Naive thymus-derived CD8-positive, alpha-beta T cell (primary cell): ENCODE measurements at places on chromosomes 13 and 19.

- peaks cover 74% of the 10 kb centered on the region for H3K36me3 ChIP-seq
- DNase-seq = no peak
- H3K4me3 ChIP-seq = no peak overlapping the region
- H3K4me1 ChIP-seq = no peaks in the 10 kb centered on the region
- no peaks in the 10 kb centered on the region for H3K27me3 ChIP-seq
These were observed 12.9 kb upstream of the CCDC169 start for GRCh38 chr13:36310417-36311108.

GRCh38 chr13:67377919-67378318, 147.8 kb upstream of the PCDH9 start:
- H3K27ac ChIP-seq = no peak overlapping the region
- H3K27me3 ChIP-seq = no peaks in the 10 kb centered on the region
- H3K4me3 ChIP-seq = no peak overlapping the region
- H3K36me3 ChIP-seq = peaks cover 2% of the 10 kb centered on the region

- H3K36me3 ChIP-seq = no peaks in the 10 kb centered on the region
- peak; percentile 70 for DNase-seq
- peak overlapping the region; percentile 75 for H3K27ac ChIP-seq
- peak overlapping the region; percentile 75 for H3K4me3 ChIP-seq
These were observed 9.3 kb upstream of the RANBP3 start for GRCh38 chr19:5987077-5987818.

GRCh38 chr13:60329221-60329923, 67.6 kb upstream of the TDRD3 start:
- no peak overlapping the region for H3K4me3 ChIP-seq
- no peak overlapping the region for H3K27ac ChIP-seq
- no peaks in the 10 kb centered on the region for H3K27me3 ChIP-seq

- H3K27ac ChIP-seq = no peak overlapping the region
- no peaks in the 10 kb centered on the region for H3K36me3 ChIP-seq
- peaks cover 6% of the 10 kb centered on the region for H3K4me1 ChIP-seq
- no peak overlapping the region for H3K4me3 ChIP-seq
These were observed 93.4 kb upstream of the CACNA1A start for GRCh38 chr19:13599681-13600080.

DNA sequence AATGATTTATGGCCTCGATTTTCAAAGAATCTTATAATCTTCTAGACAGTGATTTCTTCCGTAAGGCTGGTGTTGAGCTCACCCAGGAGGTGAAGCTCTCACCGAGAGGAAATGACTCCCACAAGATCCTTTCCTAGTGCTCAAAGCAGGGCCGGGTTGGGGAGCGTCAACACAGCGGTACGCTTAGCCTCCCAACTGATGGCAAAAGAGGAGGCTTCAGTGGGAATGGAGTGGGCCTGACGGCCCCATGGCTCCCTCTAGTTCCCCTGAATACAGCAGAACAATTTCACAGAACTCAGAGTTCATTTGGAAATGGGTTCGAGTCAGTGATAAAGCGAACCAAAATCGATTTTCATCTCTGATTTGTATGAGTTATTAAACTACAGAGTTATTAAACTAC, 449.5 kb downstream of the KLF12 start:
- no peaks in the 10 kb centered on the region for H3K27me3 ChIP-seq
- H3K4me1 ChIP-seq = peaks cover 2% of the 10 kb centered on the region
- H3K4me3 ChIP-seq = no peak overlapping the region
- DNase-seq = no peak
- H3K36me3 ChIP-seq = peaks cover 45% of the 10 kb centered on the region
- no peak overlapping the region for H3K27ac ChIP-seq

DNA sequence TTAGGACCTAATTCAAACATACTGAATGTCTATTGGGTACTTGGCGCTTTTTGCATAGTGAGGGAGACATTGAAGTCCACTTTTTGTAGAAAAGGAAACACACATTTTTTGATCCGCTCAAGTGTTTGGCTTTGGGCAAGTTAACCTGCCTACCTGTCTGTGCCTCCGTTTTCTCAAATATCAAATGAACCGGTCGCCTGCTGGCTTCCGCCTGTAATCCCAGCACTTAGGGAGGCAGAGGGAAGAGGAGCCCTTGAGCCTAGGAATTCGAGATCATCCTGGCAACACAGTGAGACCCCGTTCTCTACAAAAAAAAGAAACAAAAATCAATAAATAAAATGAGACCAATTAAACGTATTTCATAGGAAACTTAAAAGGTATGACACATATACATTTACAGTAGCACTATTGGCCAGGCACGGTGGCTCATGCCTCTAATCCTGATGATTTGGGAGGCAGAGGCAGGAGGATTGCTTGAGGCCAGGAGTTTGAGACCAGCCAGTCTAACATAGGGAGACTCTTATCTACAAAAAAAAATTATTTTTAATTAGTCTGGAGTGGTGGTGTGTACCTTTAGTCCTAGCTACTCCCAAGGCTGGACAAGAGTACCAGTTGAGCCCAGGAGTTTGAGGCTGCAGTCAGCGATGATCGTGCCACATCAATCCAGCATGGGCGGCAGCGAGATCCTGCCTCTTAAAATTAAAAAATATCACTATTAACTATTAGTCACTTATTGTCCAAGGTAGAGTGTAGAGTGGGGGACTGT, 1.3 kb downstream of the RAD23A start:
- H3K4me3 ChIP-seq = peak overlapping the region; percentile 99
- peak overlapping the region; percentile 99 for H3K27ac ChIP-seq
- no peak for DNase-seq
- peaks cover 75% of the 10 kb centered on the region for H3K36me3 ChIP-seq

GRCh38 chr19:56721714-56722113, 50.2 kb upstream of the ZNF835 start:
- H3K27ac ChIP-seq = no peak overlapping the region
- no peak for DNase-seq
- H3K4me3 ChIP-seq = no peak overlapping the region

- H3K27me3 ChIP-seq = no peaks in the 10 kb centered on the region
- H3K36me3 ChIP-seq = no peaks in the 10 kb centered on the region
- H3K4me1 ChIP-seq = peaks cover 11% of the 10 kb centered on the region
- no peak overlapping the region for H3K27ac ChIP-seq
- no peak overlapping the region for H3K4me3 ChIP-seq
These were observed 2.4 kb downstream of the ATP8B3 start for GRCh38 chr19:1809678-1810077.

- H3K4me3 ChIP-seq = peak overlapping the region; percentile 81
- H3K27ac ChIP-seq = peak overlapping the region; percentile 78
- peaks cover 5% of the 10 kb centered on the region for H3K36me3 ChIP-seq
- peaks cover 79% of the 10 kb centered on the region for H3K4me1 ChIP-seq
- no peak for DNase-seq
These were observed 63.7 kb downstream of the KLF12 start for GRCh38 chr13:74070513-74070912.

DNA sequence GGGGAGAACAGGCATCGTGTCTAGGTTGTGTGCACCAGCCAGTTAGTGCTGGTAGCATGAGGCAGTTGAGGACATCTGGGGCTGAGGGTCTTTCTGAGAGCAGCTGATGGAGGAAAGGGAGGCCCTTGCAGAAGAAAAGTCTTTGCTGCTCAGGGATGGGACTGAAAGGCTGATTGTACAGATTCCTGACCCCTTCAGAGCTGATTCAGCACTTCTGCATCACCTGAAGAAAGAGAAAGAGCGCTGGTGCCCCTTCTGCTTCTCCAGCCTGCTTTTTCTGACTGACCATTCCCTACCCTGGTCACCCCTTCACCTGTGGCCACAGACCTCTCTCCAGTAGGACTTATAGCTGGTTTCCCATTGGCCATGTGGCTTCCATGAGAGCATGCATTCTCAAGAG, 476.2 kb downstream of the TSHZ3 start:
- H3K27me3 ChIP-seq = peaks cover 11% of the 10 kb centered on the region
- H3K4me1 ChIP-seq = no peaks in the 10 kb centered on the region
- H3K27ac ChIP-seq = no peak overlapping the region
- H3K4me3 ChIP-seq = no peak overlapping the region

DNA sequence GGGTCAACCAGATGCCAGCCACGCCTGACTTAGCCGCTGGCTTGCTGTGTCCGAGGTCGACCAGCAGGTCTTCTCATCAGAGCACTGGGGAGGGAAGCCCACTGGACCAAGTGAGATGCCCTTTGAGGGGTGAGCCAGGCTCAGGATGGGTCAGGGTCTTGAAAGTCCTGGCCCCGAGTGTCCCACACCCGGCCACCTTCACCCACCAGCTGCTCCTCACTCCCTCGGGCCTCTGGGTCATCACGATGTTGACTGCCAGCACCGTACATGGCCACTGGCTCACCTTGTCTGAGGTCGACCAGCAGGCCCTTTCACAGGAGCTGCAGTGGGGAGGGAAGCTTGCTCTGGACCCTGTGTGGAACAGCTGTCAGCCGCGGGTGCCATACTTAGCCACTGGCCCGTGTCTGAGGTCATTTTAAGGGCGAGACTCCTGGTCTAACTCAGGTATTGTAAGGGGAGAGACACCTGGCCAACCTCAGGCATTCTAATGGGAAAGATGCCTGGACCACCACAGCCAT, 1361.3 kb downstream of the UQCRFS1 start:
- H3K4me1 ChIP-seq = no peaks in the 10 kb centered on the region
- no peak overlapping the region for H3K27ac ChIP-seq
- H3K4me3 ChIP-seq = no peak overlapping the region
- H3K27me3 ChIP-seq = no peaks in the 10 kb centered on the region
- DNase-seq = no peak

DNA sequence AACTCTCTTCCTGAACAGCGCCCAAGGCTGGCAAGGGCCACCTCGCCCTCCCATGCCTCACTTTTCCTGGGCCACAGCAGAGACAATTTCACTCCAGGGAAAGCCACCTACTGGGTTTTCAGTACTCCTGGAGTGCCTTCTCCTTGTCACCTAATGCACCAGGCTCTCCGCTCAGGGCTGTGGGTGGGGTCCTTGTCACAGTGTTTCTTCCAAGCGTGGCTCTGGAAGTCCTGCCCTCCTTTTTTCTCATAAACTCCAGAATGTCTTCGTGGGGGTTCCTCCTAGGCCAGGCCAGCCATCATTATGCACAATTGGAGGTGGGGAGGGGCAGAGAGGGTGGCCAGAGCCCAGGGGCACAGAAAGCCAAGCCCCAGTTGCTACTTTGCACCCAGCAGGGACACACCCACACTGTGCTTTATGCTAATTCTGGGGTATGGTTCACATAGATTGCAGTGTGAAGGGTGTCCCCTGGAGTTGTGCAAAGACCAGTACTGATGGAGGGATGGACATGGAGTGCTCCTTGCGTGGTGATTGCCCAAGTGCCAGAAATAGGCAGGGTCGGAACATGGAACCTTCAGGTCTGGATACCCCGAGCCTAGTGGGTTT, 78.8 kb downstream of the CHST8 start:
- peaks cover 24% of the 10 kb centered on the region for H3K27me3 ChIP-seq
- no peak overlapping the region for H3K4me3 ChIP-seq
- no peak overlapping the region for H3K27ac ChIP-seq
- no peak for DNase-seq

- peaks cover 12% of the 10 kb centered on the region for H3K4me1 ChIP-seq
- H3K36me3 ChIP-seq = no peaks in the 10 kb centered on the region
- H3K27ac ChIP-seq = no peak overlapping the region
- no peak overlapping the region for H3K4me3 ChIP-seq
- H3K27me3 ChIP-seq = no peaks in the 10 kb centered on the region
These were observed 58.7 kb downstream of the TUBGCP3 start for GRCh38 chr13:112529216-112529615.

DNA sequence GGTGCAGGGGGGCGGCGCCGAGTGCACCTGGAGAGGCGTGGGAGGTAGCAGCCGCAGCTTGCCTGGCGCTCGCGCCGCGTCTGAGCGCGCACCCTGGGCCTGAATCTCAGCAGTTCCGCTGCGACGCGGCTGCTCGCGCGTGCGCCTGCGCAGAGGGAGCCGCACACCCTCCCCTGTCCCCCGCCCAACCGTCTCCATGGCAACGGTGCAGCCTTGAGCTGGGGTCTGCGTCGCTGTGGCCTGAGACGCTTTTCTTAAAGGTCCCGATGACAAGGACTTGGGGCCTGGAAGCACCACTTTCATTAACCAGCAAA, at the start of gene PNMA8B:
PNMA8B (minus strand) TSS at position 82 of the 314 bp plus-strand sequence. CDS start 402 bp downstream, outside the sequence.
- no peak within 1 kb of the TSS for H3K27ac ChIP-seq
- DNase-seq = no peak
- peak within 1 kb of the TSS; percentile 84 for H3K4me3 ChIP-seq
- H3K27me3 ChIP-seq = peaks cover 41% of the 10 kb centered on the region
- no peaks in the 10 kb centered on the region for H3K36me3 ChIP-seq
- H3K4me1 ChIP-seq = peaks cover 40% of the 10 kb centered on the region

DNA sequence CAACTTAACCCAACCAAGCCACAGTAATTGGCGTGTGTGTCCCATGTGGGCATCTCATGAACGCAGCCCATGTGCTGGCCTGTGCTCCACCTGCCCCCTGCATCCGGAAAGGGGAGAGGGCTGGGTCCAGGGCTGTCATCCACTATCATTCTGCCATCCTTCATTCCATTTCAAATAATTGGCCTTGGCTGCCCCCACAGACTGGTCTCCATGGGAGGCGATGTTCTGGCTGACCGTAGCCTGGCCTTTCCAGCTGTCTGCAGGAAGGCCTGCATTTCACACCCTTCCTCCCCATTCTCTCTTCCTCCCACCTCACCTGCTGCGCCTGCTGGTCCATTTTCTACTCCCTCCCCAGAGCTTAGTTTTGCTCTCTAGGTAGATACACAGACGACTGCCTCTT, 442.8 kb downstream of the COG6 start:
- no peak for DNase-seq
- no peak overlapping the region for H3K27ac ChIP-seq
- no peaks in the 10 kb centered on the region for H3K27me3 ChIP-seq
- H3K4me3 ChIP-seq = no peak overlapping the region
- H3K4me1 ChIP-seq = peaks cover 19% of the 10 kb centered on the region

DNA sequence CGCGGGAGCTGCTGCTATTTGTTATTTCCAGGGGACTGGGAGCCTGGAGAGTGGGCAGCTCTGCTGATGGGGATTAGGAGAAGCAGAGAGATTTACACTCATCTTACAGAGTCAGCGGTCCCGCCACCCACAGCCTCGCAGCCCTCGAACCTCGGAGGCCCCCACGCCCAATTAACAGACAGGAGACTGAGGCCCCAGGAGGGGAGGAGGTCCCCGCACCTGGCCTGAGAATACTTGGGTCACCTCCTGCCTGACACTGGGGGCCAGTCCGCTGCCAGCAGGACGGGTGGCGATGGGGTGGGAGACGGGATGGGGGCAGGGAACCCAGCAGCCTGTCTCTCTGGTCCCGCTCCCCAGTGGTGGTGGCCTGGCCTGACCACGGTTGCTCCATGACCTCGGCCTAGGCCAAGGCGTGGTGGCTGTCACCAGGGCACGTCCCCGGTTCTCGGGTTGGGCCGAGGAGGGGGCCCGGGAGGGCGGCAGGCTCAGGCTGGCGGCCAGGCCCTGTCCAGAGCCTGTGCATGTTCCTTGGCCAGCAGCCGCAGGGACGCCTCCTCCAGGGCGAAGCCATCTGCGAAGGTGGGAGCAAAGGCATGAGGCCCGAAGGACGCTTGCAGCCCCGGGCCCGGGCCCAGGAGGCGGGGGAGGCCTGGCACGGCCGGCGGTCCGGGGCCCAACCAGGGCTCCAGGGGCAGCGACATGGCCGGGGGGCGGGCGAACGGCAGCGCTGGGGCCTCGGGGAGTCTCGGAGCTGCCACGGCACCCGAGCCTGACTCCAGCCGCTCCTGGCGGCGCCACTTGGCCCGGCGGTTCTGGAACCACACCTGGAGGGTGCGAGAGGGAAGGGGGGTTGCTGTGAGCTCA, 1.7 kb downstream of the RAX2 start:
- H3K27me3 ChIP-seq = no peaks in the 10 kb centered on the region
- H3K4me1 ChIP-seq = peaks cover 11% of the 10 kb centered on the region
- H3K4me3 ChIP-seq = no peak overlapping the region
- H3K36me3 ChIP-seq = peaks cover 22% of the 10 kb centered on the region
- DNase-seq = no peak
